ENCODE measurements at places on chromosomes 2 and 18. TPM values are rescaled to one million over a fixed set of nuclear protein-coding genes. Genes with fewer than 3 reads are reported as not detected.

The SOX11 gene
- polyA plus RNA-seq, result 14.3 TPM

The CHRNA1 gene
- 0.44 TPM for polyA plus RNA-seq

The CFC1 gene
- polyA plus RNA-seq, result 3.1 TPM

The AGPS gene
- polyA plus RNA-seq, result 8.4 TPM

The AQP12A gene
- not detected for polyA plus RNA-seq

The TUBA3D gene
- polyA plus RNA-seq, result 0.36 TPM

The KLHL14 gene
- 9.5 TPM for polyA plus RNA-seq

The DIPK1C gene
- 10.0 TPM for polyA plus RNA-seq

The RAB1A gene
- 64.4 TPM for polyA plus RNA-seq

The STPG4 gene
- polyA plus RNA-seq, result not detected

The HADHB gene
- polyA plus RNA-seq, result 123 TPM

The ANKRD39 gene
- 20.7 TPM for polyA plus RNA-seq

The KCNF1 gene
- 18.1 TPM for polyA plus RNA-seq

The GALR1 gene
- polyA plus RNA-seq, result 0.10 TPM

The INHBB gene
- 13.9 TPM for polyA plus RNA-seq

The KIAA2012 gene
- polyA plus RNA-seq, result 0.42 TPM

The CYS1 gene
- 1.7 TPM for polyA plus RNA-seq

The GNLY gene
- polyA plus RNA-seq, result 4.5 TPM

The NEU4 gene
- 4.4 TPM for polyA plus RNA-seq

The RNF152 gene
- polyA plus RNA-seq, result 0.56 TPM

The ANKRD29 gene
- polyA plus RNA-seq, result 1.2 TPM

The IL1A gene
- polyA plus RNA-seq, result not detected

The ANKMY1 gene
- 7.0 TPM for polyA plus RNA-seq

The TUBB8B gene
- 0.80 TPM for polyA plus RNA-seq

The ZNF521 gene
- 2.1 TPM for polyA plus RNA-seq

The SIX3 gene
- polyA plus RNA-seq, result 30.9 TPM

The LIMS2 gene
- polyA plus RNA-seq, result 10.5 TPM

The ESPNL gene
- polyA plus RNA-seq, result 6.6 TPM

The EFHD1 gene
- polyA plus RNA-seq, result 263 TPM

The RAB6C gene
- polyA plus RNA-seq, result 0.29 TPM

The TRIM43 gene
- polyA plus RNA-seq, result not detected

The AGXT gene
- 1.1 TPM for polyA plus RNA-seq

The ZNF396 gene
- 1.3 TPM for polyA plus RNA-seq

The HTR2B gene
- not detected for polyA plus RNA-seq

The EIF5B gene
- 19.8 TPM for polyA plus RNA-seq

The CDH19 gene
- polyA plus RNA-seq, result 0.68 TPM

The CLEC4F gene
- polyA plus RNA-seq, result not detected

The PLGLB2 gene
- polyA plus RNA-seq, result not detected

The SERPINB13 gene
- polyA plus RNA-seq, result not detected

The NAT8 gene
- polyA plus RNA-seq, result not detected

The REG1B gene
- polyA plus RNA-seq, result not detected

The ABCA12 gene
- not detected for polyA plus RNA-seq

The TRAPPC8 gene
- 5.7 TPM for polyA plus RNA-seq

The PPIL3 gene
- 17.1 TPM for polyA plus RNA-seq

The GAREM2 gene
- polyA plus RNA-seq, result 14.9 TPM

The FAM98A gene
- polyA plus RNA-seq, result 37.9 TPM

The ZC3H8 gene
- polyA plus RNA-seq, result 3.1 TPM

The ITPRIPL1 gene
- polyA plus RNA-seq, result 5.4 TPM

The MZT2A gene
- polyA plus RNA-seq, result 191 TPM

The MAP3K20 gene
- 12.3 TPM for polyA plus RNA-seq

The C2orf80 gene
- 3.3 TPM for polyA plus RNA-seq

The GNAL gene
- polyA plus RNA-seq, result 2.7 TPM

The VWA3B gene
- polyA plus RNA-seq, result 1.1 TPM

The ZAP70 gene
- not detected for polyA plus RNA-seq
